ENCODE measurements at places on chromosomes 13 and 19. TPM values are rescaled to one million over a fixed set of nuclear protein-coding genes. Genes with fewer than 3 reads are reported as not detected.

The CCDC194 gene
- not detected for polyA plus RNA-seq

The GARIN5A gene
- 0.56 TPM for polyA plus RNA-seq

The RNF17 gene
- polyA plus RNA-seq, result not detected

The ERICH6B gene
- polyA plus RNA-seq, result not detected

The OR4F17 gene
- not detected for polyA plus RNA-seq

The NTF4 gene
- polyA plus RNA-seq, result 0.10 TPM

The OR10H1 gene
- polyA plus RNA-seq, result not detected

The COL5A3 gene
- 24.9 TPM for polyA plus RNA-seq

The CGB5 gene
- polyA plus RNA-seq, result not detected

DNA sequence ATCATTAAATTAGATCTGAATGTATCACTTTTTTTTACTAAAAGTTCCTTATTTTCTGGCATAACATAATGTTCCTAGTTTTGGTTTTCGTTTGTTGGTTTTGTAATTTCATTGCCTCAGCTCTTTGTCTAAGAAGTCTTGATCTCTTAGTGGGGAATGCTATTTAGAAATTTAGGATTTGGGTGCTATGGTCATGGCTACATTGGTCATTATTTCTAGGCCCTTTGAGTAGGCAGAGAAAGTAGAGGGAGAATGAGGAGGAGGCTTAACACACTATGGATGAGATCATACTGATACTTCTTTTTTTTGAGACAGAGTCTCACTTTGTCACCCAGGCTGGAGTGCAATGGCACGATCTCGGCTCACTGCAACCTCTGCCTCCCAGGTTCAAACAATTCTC lies 41.8 kb downstream of the PIBF1 start:
- DNase-seq, result no peak

GRCh38 chr13:49828453-49828852 lies 36.0 kb upstream of the KPNA3 start:
- DNase-seq, result no peak

DNA sequence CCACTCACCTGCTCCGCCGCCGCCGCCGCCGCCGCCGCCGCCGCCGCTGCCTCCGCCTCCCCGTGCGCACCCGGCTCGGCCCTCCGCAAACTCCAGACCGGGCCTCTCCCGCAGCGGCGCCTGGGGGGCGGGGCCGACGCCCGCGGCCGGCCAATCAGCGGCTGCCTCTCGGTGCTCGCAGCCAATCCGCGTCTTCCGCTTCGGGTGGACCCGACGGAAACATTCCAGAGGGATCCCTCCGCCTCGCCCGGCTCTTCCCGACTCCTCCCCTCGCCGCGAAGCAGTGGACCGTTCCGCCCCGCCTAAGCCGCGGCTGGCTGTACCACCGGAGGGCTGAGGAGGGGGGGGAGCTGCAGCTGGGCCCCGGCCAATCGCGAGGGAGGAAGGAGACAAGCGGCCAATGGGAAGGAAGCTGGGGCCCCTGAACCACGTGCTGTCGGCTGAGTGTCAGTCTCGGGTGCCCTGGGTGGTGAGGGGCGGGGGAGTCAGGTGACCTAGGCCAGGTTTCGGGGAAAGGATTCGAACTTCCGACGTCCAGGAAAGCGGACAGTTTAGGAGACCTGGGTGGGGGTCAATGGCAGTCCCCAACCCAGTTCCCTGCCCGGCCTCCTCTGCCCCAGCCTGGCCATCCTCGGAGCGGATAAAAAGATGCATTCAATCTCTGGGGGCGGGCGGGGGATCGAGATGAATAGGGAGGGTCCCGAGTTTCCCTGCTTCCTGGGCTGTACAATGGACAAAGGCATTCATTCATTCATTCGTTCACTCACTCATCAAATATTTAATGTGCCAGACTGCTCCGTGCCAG lies at the start of gene GIPC1:
GIPC1 (minus strand) TSS at position 99 of the 805 bp plus-strand sequence. CDS start 13,151 bp downstream, outside the sequence.
- peak; percentile 87 for DNase-seq

DNA sequence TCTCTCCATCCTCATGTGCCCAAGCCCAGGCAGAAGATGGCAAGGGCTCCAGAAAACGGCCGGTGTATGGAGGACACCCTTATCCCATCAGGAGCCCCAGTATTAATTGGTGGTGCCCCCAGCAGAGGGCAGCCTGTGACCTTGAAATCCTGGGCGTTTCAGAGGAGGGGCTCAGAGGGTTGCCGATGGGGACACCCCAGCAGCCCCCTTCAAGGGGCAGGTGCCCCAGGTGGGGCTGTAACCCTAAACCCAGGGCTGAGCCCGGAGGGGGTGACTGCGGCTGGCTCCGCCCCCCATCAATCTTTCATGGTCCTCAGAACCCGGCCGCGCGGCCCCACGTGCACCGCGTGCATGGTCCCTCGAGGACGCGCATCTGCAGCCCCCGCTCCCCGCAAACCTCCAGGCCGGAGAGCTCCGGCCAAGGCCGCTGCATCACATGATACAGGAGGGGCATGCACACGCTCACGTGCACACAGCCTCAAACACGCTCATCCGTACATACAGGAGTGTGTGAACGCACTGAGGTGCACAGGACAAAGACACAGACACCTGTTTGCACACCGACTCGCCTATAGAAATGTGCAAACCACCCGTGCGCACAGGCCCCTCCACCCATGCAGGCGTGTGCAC lies 949 bp downstream of the RAB3A start:
- DNase-seq, result no peak

GRCh38 chr13:45439781-45440462 lies 21.7 kb upstream of the SLC25A30 start:
- no peak for DNase-seq

DNA sequence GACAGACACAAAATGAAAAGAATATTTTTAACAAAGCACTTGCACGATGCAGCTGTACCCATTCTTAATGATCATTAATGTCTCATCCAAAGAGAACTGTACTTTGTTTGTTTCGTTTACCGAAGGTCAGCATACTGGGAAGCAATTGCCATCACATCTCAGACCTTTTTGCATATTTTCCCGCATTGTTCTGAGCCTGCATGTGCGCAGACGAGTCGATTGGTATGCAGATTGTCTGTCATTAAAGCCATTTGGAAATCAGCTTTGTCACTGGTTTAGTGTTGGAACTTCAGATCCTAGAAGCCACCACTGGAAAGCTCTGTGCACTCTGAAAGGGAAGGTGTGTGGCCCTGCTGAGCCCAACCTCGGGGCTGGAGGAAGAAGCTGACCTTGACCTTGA lies 15.6 kb downstream of the SPACA7 start:
- no peak for DNase-seq

DNA sequence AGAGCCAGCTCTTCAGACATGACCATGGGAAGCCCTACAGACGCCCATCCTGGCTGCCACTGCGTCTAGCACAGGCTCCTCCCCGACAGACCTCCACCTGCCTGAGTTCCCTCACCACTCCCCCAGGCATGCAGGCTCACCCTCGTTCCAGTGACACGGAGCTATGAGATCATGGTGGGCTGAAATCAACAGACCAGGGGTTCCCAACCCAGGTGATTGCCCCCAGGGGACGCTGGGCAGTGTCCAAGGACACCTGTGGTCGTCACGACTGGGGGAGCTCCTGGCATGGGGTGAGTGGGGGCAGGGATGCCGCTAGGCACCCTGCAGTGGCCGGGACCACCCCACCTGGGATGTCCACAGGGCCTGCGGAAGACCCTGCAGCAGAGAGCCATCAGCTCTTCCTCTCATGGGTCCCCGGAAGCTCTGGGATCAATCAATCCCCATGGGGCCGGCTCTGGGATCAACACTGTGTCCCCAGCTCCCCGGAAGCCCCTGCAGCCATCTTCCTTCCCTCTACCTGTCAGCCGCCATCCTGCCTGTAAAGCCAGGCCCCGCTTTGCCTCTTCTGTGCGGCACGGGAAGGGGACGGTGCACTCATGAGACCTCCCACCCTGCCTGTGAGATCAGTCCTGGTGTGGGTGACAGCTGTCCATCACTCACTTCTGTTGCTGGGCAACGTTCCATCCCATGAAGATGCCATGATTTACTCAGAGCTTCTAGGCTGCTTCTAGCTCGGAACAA lies 12.8 kb upstream of the MADCAM1 start:
- DNase-seq, result no peak

DNA sequence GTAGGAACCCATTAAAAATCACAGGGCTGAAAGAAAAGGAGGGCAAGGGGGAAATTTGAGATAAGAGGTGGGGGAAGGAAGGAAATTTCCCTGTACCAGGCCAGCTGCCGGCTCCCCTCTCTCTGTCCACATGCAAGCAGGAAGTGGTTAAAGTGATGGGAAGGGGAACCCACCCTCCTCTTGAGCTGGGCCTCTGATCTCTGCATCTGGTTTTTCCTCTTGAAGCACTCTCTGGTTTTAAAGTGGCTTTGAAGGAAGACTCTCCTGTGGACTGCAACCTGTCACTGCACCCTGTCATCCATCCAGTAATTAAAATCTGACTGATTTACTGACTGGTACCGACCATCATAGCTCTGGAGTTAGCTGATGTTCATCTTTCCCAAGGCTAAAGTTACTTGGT lies 239.6 kb downstream of the TSHZ3 start:
- DNase-seq, result no peak

GRCh38 chr19:12825254-12826131 lies 8.9 kb downstream of the RTBDN start:
- DNase-seq, result no peak

DNA sequence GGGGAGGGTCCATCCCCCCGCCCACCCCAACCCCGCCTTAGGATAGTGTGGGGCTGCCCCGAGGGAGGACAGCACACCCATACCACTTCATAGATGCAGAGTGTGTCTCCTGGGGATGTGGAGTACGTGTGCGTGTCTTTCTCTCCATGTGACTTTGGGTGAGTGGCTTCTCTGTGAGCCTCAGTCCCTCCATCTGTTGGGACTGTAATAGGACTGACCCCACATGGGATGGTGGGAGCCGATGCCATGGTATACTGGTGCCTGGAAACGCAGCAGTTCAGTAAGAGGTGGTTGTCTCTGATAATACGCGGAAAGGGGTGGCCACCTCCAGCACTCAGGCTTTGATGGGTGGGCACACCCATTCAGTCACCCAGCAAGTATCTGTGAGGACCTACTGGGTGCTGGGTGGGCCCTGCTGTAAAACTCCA lies 816 bp upstream of the PRKD2 start:
- DNase-seq, result no peak

GRCh38 chr13:20787180-20787579 lies 13.4 kb upstream of the EEF1AKMT1 start:
- no peak for DNase-seq

GRCh38 chr13:90645582-90645981 lies 701.9 kb upstream of the MIR17HG start:
- DNase-seq, result no peak

- DNase-seq, result no peak
Measured at GRCh38 chr19:13952931-13953531, 722 bp downstream of the DCAF15 start.

DNA sequence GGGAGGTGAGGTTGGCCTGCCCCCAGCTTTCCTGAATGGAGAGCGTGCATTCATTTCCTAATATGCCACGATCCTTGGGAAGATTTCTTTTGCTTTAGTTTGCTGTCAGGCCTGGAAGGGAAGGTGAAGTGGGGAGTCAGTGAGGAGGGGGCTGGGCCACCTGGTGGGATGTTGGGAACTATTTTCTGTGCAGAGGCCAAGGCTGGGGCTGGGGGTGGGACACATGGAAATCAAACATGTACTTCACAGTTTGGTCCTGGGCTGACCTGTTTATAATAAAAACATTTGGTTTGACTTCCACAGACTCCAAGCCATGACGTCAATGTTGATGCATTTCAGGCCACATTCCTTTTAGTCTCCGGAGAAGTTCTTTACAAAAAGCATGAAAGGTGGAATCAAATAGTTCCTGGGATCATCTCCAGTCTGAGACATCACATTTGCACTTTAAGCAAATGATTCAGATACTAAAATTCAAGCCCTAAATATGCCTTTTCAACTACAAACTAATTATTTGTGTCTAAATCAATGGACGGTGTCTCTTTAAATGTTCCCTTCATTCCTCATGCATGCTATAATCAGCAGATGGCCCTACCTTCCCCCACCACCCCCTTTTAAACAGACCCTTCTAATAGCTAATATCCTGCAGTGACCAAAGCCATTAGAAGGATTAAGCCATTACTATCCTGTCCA lies 41.5 kb upstream of the MEDAG start:
- peak; percentile 89 for DNase-seq

DNA sequence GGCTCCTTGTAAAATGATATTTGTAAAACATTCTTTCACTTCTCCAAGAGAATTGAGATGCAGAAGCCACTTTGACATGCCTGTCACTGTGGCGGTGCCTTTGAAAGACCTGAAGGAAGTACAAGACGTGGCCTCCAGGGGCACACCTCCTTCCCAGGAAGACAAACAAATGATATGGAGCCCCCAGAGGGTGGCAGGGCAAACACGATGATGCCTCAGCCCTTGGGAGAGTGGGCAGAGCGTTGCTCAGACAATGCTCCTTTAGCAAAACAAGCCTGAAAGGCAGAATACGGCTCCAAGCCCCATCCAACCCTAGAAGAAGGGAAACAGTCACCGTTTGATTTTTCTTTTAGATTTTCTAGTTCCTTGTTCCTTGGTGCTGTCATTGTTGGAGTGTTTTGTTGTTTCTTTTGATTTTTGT lies 9.2 kb upstream of the ATP12A start:
- DNase-seq, result no peak

GRCh38 chr19:48033604-48034003 lies 10.3 kb downstream of the CABP5 start:
- DNase-seq, result no peak

GRCh38 chr19:48186541-48186991 lies 16.1 kb downstream of the ZSWIM9 start:
- no peak for DNase-seq

- no peak for DNase-seq
Measured at GRCh38 chr13:27493981-27494380, 43.6 kb upstream of the MTIF3 start.

DNA sequence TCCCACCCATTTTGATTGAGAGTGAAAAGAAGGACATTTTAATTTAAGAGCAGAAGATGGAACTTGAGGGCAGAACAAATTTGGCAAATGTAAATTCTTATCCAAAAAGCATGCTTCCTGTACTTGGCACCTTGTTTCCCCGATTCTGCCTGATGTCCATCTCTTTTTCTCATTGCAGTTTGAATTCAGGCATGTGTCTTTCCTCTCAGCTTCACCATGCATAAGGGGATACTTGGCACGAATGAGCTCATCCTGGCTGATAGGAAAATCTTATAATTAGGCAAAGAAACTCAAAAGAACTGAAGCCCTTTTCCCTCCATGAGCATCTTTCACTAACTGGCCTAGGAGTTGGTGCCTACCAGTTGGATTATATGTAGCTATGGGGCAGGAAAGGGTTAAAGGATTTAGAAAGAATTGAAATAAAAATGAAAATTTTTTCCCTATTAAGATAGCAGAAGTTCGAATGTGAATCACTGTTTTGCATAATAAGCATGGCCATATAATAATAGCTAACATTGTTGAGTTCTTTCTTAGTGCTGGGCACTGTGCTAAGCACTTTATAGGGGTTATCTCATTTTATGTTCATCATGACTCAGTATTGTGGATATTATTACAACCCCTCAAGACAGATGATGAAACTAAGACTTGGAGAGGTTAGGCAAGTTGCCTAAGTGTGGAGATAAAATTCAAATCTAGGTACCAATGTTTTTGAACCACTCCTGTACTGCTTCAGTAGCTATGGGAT lies 386.6 kb downstream of the KCNRG start:
- DNase-seq, result peak; percentile 61

GRCh38 chr13:110137680-110138009 lies 169.3 kb downstream of the COL4A1 start:
- DNase-seq, result no peak
